ENCODE measurements at places on chromosomes 5 and 9. TPM values are rescaled to one million over a fixed set of nuclear protein-coding genes. Genes with fewer than 3 reads are reported as not detected.

DNA sequence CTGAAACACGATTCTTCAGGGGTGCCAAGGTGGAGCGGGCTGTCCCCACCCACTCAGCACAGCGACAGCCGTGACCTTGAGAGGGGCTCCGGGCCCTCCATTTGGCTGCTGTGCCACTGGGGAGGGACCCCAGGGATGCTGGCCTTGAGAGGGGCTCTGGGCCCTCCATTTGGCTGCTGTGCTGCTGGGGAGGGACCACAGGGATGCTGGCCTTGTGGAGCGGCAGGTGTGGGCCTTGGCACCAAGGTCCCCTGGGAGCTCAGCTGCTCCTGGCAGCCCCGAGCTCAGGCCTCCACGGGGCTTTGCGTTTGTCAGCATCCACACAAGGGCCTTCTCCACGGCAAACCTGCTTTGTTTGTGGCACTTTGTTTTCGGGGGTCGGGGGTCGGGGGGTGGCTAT is 137.6 kb upstream of the LPCAT1 start:
- no peak overlapping the region for H3K4me3 ChIP-seq
- no peak overlapping the region for H3K27ac ChIP-seq
- peaks cover 8% of the 10 kb centered on the region for H3K27me3 ChIP-seq
- H3K36me3 ChIP-seq = no peaks in the 10 kb centered on the region
- H3K4me1 ChIP-seq = no peaks in the 10 kb centered on the region

DNA sequence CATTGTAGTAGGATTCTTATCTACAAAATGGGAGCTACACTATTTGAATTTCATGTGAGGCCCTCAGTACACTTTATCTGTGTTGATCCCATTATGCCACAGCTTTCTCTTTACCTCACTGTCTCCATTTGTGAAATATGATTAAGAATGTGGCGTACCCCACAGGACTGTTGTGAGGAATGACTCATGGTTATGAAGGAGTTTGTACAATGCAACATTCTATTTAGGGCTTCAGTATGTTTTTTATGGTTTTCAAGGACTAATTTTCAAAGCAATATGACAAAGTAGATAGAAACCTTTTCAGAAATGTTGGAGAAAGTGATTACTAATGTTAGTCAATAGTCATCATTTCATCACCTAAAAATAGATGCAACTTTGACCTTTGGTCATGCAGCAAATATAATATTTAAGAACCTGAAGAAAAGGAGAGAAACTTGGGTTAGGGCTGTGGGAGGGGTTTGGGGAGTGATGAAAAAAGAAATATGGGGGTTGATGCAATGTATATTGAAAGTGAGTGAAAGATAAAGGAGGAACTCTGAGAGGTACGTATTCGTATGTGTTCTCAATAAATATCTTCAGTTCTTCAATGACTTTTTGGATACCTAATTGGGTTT is 53.7 kb upstream of the PIP5K1B start:
- H3K27ac ChIP-seq = no peak overlapping the region
- no peaks in the 10 kb centered on the region for H3K36me3 ChIP-seq
- no peak for DNase-seq
- no peaks in the 10 kb centered on the region for H3K27me3 ChIP-seq
- H3K4me3 ChIP-seq = no peak overlapping the region
- H3K4me1 ChIP-seq = no peaks in the 10 kb centered on the region

- H3K36me3 ChIP-seq = no peaks in the 10 kb centered on the region
- peak; percentile 3 for DNase-seq
- no peaks in the 10 kb centered on the region for H3K27me3 ChIP-seq
- H3K27ac ChIP-seq = no peak overlapping the region
- H3K4me3 ChIP-seq = peak overlapping the region; percentile 51
These were observed 84.5 kb downstream of the ACER2 start for GRCh38 chr9:19493174-19493811.

DNA sequence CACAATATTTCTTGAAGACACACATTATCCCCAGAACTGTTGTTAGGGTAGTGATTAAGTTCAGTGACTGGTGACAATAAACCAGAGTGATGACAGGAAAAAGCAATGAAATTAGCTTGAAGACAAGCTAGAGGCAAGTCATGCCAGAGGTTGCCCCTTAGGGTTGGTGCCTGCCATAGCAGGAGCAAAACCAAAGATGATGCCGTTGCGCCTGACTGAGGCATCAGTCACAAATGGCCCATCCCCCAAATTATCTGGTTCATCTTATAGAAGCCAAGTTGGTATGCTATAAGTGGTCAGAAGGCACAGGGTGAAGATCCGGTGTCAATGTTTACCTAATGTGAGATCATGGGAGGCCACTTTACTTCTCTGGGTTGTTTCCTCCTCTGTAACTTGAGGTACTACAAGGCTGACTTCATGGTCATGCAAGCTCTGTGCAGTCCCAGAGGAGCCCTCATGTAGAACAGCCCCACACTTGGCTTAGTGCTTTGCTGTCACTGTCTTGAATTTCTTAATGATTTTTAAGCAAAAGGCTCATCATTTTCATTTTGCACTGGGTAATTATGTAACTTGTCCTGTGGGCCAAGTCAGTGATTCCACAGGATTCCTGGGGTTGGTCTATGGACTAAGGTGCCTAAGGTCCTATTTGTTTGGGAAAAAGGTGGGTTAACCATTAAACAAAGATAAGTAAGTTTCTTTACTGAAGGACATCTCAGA is 211.3 kb downstream of the MAN2A1 start:
- H3K27me3 ChIP-seq = no peaks in the 10 kb centered on the region
- no peak overlapping the region for H3K27ac ChIP-seq
- H3K4me3 ChIP-seq = no peak overlapping the region
- no peaks in the 10 kb centered on the region for H3K36me3 ChIP-seq
- H3K4me1 ChIP-seq = no peaks in the 10 kb centered on the region

DNA sequence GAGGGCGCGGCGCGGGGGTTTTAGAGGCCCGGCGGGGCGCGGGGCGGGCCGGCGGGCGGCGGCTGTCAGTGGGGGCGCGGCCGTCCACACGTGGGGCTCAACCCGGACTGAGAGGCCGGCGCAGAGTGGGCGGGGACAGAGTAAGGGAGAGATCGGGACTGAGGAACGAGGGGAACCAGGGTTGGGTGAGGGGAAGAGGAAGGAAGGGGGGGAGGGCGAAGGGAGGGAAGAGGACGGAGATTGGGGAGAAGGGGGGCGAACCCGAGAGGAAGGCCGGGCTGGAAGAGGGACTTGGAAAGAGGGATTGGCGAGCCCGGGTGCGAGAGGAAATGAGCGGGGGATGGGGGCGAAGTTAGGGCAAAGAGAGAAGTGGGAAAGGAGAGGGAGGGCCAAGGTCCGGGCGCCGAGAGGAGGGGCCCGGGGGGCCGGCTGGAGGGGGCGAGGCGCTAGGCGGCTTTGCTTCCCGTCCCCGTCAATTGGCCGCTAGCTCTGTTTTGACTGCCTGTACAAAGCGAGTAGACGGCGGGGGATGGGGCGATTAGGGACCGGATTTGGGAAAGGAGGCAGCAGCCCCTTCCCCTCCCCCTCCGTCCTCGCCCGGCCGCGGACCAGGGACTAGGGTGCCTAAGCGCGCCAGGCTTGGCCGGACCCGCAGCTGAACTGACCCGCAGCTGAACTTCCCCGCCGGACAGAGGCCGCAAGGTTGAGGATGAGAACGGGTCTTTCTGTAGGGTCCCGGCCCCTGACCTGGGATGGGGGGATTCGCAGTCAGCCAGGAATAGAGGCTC is 399 bp upstream of the FBN2 start:
- no peaks in the 10 kb centered on the region for H3K4me1 ChIP-seq
- H3K36me3 ChIP-seq = no peaks in the 10 kb centered on the region
- DNase-seq = no peak

DNA sequence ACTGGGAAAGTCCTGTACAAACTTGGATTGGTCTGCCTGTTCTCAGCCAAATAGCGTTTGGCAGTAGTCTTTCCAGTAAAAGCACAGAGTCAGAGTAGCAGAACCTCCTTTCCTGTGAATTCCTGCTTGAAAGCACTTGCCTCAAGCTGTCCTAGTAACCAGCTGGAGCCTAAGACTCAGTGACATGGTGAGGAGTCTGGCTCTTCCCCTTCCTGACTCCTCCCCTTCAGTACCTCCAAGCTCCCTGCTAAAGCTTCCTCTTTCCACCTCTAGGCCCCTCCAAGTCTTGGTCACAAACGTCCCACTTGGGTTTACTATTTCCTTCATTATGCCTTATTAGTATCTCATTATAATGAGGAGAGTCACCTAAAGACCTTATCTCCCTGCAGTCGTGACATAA is 21.4 kb upstream of the FAM81B start:
- H3K27ac ChIP-seq = no peak overlapping the region
- peaks cover 4% of the 10 kb centered on the region for H3K27me3 ChIP-seq
- H3K4me3 ChIP-seq = no peak overlapping the region
- no peak for DNase-seq
- no peaks in the 10 kb centered on the region for H3K4me1 ChIP-seq

DNA sequence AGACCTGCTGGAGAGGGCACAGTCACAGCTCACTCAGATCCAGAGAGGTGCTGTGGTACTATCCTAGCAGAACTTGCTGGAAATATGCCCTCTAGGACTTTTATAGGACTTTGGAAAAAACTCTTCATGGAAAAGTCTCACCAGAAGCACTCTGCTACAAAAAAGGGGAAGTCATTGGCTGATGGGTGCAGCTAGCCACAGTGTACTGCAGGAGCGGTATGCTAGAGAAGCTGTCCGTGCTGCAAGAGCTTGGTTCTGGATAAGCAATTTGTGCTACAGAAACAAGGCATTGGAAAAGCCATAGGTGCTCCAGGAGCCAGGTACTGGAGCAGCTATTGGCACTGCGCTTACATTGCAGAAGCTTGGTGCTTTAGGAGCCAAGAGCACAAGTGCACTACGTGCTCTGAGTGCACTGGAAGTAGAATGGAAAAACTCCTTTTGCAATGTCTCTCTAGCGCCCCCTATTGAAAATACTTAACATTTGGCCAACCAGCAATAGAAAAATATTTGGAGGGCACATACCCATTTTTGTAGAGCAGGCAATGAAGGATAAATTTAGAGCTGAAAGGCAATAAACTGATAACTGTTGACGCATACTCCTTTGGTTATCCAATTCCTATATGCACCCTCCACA is 83.4 kb downstream of the MEGF10 start:
- H3K27ac ChIP-seq = no peak overlapping the region
- H3K27me3 ChIP-seq = no peaks in the 10 kb centered on the region
- H3K4me1 ChIP-seq = no peaks in the 10 kb centered on the region
- H3K36me3 ChIP-seq = no peaks in the 10 kb centered on the region
- DNase-seq = no peak

DNA sequence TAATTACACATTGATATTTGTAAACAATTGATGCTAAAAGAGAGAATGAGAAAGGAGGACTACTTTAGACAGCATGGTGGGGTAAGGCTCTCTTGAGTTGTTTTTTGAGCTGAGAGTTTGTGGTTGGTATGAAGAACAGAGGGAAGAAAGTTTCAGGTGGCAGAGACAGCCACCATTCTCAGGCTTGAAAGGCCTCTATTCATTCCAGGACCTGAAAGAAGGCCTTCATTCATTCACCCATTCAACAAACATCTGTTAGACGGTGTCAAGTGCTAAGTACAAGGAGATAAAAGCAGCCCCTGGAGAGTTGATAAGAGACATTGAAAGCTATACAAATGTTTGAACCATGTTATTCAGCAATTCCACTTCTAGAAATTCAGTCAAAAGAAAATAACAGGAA is 21.7 kb upstream of the ADAM19 start:
- no peak overlapping the region for H3K4me3 ChIP-seq
- no peaks in the 10 kb centered on the region for H3K36me3 ChIP-seq
- DNase-seq = no peak
- peaks cover 16% of the 10 kb centered on the region for H3K4me1 ChIP-seq

GRCh38 chr5:99129768-99130501 is 201.1 kb upstream of the CHD1 start:
- no peak for DNase-seq
- H3K4me1 ChIP-seq = no peaks in the 10 kb centered on the region
- H3K4me3 ChIP-seq = no peak overlapping the region
- no peak overlapping the region for H3K27ac ChIP-seq
- no peaks in the 10 kb centered on the region for H3K36me3 ChIP-seq

UBLCP1 gene
- total RNA-seq = 41.8 TPM

KCTD16 gene
- 0.09 TPM for total RNA-seq

IFNW1 gene
- not detected for total RNA-seq

ANKRD55 gene
- total RNA-seq = not detected

XPA gene
- 11.2 TPM for total RNA-seq

ELAVL2 gene
- total RNA-seq = not detected

SIT1 gene
- 43.1 TPM for total RNA-seq

P4HA2 gene
- 7.2 TPM for total RNA-seq

All from CD8-positive, alpha-beta memory T cell (primary cell).